ENCODE measurements at places on chromosomes 3 and 15. TPM values are rescaled to one million over a fixed set of nuclear protein-coding genes. Genes with fewer than 3 reads are reported as not detected.

PRICKLE2 gene
- total RNA-seq, result 2.6 TPM

SOX2 gene
- 0.88 TPM for total RNA-seq

LMAN1L gene
- total RNA-seq, result not detected

SMCO1 gene
- total RNA-seq, result not detected

CYP1A1 gene
- 3.1 TPM for total RNA-seq

TRIM71 gene
- not detected for total RNA-seq

SLC6A20 gene
- total RNA-seq, result 0.02 TPM

RTP3 gene
- total RNA-seq, result not detected

CP gene
- 6.5 TPM for total RNA-seq

IGSF10 gene
- 0.55 TPM for total RNA-seq

TTBK2 gene
- total RNA-seq, result 1.6 TPM

XPC gene
- total RNA-seq, result 33.2 TPM

CCR4 gene
- 0.05 TPM for total RNA-seq

SLC28A2 gene
- not detected for total RNA-seq

MYO5C gene
- total RNA-seq, result 5.4 TPM

GOLGA6D gene
- total RNA-seq, result not detected

TRAIP gene
- total RNA-seq, result 15.0 TPM

CHRNA7 gene
- total RNA-seq, result 4.7 TPM

SERPINI1 gene
- total RNA-seq, result 2.6 TPM

LRTM1 gene
- not detected for total RNA-seq

DOCK3 gene
- total RNA-seq, result 0.43 TPM

SKOR1 gene
- total RNA-seq, result 0.03 TPM

ROPN1 gene
- total RNA-seq, result not detected

THAP10 gene
- total RNA-seq, result 6.7 TPM

RARB gene
- total RNA-seq, result 6.6 TPM

ACKR4 gene
- not detected for total RNA-seq
